SW 1271 (cell line): ENCODE measurements at places on chromosomes 1 and 21.

DNA sequence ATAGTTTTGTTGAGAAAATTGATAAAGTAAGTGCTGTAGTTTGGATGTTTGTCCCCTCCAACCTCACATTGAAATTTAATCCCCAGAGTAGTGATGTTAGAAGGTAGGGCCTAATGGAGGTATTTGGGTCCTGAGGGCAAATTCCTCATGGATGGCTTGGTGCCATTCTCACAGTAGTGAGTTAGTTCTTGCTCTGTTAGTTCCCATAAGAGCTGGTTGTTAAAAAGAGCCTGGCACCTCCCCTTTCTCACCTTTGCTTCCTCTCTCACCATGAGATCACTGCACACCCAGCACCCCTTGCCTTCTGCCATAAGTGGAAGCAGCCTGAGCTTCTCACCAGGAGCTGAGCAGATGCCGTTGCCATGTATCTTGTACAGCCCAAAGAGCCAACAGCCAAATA, 354.8 kb upstream of the NFIA start:
- no peak for DNase-seq

- DNase-seq: no peak
These were observed 19.7 kb downstream of the PBX1 start for GRCh38 chr1:164578479-164579200.

- DNase-seq: no peak
These were observed 446.0 kb upstream of the LRRC7 start for GRCh38 chr1:69121723-69122122.

GRCh38 chr1:14499312-14500040, 99.0 kb upstream of the KAZN start:
- DNase-seq: no peak

GRCh38 chr1:43137445-43138052, 34.5 kb downstream of the EBNA1BP2 start:
- no peak for DNase-seq

DNA sequence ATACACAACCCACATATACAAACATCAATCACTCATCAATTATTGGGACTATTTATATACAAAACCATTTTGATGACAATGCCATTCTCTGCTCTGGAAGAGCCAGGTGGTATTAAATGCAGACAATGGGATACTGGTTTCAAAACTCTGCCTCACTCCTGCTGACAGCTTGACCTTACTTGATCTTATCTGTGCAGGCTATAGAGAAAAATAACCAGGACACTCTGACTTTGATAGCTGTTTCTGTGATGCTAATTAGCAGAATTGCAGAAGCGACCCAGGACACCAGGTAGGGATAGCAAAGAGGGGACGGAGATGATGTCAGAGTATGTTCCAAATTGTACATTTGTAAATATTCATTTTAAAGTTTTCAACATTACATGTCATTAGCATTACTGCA, 89.5 kb downstream of the OLFM3 start:
- DNase-seq: no peak

DNA sequence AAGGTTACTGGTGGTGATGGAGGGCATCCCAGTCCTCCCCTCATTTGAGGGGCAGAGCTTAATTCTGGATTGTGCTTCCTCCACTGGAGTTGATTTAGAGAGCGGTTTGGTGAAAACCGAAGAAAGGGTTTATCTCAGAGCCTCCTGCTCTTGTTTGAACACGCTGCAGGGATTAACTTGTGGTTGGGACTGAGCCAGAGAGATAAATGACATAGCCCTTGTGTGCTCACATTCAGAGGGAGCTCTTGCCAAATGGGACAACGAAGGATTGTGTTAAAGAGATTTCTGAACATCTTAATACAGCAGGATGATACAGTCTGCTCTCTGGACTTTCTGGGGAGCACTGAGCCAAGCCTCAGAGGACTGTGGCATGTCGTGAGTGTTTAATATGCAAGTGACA, 308.2 kb downstream of the DISC1 start:
- DNase-seq: no peak

- no peak for DNase-seq
These were observed 14.3 kb upstream of the IFFO2 start for GRCh38 chr1:18970762-18971161.

GRCh38 chr1:172398193-172398592, 22.3 kb upstream of the C1orf105 start:
- DNase-seq: no peak

DNA sequence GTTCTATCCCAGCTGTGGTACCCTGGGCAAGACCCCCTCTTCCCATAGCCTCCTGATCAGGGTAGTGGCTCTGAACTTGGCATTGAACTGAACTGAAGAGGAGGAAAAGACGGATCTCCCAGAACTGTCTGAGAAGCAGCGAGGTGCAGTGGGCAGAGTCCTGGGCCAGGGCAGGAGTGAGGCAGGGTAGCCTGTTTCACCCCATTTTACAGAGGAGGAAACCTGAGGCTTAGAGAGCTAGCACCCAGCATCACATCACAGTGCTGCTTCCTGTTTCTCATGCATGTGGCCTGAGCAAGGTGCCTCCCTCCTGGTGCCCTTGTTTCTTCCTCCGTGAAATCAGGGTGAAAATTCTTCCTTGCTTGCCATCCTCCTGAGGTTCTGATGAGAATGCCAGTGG, 17.1 kb downstream of the ZNF362 start:
- DNase-seq: no peak

- no peak for DNase-seq
These were observed 20.6 kb upstream of the SLC45A3 start for GRCh38 chr1:205700865-205701401.

DNA sequence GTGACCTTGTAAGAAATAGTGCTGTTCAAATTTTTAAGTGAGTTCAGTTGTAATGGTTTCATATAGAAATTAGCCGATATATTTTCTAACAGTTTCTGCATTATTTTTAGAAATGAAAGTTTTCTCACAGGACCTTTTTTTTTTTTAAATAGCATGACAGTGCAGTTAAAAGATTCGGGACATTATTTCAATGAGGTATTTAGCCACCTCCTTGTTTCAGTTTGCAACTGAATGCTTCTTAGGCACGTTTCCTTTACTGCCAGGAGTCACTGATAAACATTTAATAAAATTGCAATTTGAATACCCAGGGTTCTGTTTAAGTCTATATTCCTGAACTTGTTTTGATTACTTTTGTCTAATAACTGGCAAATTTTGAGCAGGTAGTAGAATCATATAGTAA, 304.7 kb downstream of the TM2D1 start:
- no peak for DNase-seq

DNA sequence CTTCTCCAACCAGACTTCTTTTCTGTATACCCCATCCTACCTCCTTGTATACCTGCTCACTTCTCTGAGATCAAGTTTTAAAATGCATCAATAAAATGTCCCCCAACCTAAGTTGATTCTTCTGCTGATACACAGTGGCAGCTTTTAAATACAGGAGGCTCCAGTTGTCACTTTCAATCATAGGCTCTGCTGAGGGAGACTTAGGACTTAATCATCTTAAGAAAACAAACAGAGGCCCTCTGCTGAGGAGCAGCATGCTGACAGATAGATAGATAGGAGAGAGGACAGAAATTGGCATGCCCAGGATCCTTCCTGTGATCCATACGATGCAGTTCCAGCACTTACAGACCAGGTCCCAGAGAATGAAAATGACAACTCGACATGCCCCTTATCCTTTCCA, 311.0 kb upstream of the PROX1 start:
- no peak for DNase-seq

DNA sequence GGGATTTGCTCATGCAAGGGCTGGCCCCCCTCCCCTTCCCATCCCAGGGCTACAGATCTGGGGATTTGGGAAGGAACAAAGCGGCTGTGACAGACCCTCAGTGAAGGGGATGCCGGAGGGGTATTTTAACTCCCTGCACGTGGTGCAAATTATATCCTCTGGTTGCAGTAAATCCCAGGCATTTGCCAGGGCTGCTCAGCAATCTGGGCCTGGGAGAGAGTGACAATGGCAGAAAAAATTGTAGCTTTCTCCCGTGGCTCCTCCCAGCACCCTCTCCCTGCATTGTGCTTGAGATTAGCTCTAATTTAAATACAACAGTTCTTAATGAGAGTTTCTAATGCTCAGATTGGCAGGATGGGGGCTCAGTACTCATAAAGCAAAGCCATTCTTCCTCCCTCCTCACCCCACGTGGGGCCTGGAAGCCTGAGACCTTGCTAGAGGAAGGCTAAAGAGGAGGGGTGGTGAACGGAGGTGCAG, 129.9 kb upstream of the CD34 start:
- DNase-seq: no peak

- DNase-seq: peak; percentile 41
These were observed 21.4 kb downstream of the SEC16B start for GRCh38 chr1:177948336-177948972.

GRCh38 chr1:76580206-76580605, 287.1 kb upstream of the ST6GALNAC5 start:
- no peak for DNase-seq

DNA sequence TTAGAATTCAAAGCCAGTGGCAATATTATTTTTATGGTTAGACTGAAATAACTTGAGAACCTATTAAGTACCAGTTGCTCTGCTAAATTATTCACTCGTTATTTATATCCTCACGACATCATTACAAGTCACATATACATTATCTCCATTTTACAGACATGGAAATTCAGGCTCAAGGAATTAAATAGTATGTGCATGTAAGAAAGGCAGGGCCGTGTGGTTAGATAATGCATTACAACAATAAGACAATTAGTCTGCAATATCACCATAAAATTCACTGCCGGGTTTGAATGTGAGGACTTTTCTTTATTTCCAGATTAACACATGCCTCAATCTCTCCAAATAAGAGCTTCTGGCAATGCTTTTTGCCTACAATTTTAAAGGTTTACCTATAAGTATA, 523.4 kb downstream of the PTBP2 start:
- no peak for DNase-seq

GRCh38 chr21:33299181-33299752, 25.5 kb upstream of the IFNAR1 start:
- DNase-seq: no peak

DNA sequence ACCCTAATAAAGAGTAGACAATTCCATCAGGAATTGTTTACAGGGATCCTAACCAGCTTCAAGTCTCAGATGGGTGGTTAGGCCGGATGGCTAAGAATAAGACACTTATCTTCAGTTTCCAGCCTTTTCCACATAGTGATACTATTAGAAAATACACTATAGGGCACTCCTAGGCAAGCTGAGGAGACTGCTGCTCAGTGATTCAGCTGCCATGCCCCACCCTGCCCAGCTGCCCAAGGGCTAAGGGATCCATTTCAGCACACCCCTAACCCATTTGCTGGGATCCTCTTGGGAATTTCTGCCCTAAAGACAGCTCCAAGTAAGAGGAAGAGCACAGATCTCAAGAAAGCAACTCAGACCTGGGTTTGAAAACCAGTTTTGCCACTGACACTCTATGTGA, 31.9 kb downstream of the PLPP3 start:
- no peak for DNase-seq

DNA sequence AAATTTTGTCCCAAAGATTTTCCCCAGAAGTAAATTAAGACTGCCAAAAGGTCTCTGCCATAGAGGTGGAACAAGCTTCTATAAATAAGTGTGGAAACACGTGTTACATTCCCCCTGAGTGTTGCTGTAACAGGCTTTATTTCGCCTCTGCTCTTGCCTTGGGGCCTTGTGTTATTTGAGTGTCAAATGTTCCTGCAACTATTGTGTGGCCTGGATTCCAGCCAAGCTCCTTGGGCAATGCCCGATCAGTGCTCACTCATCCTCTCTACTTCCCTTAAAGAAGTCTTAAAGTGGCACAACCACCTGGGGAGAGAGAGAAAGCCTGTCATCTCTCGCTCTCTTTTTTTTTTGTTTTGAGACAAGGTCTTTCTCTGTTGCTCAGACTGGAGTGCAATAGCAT, 156.7 kb downstream of the NR5A2 start:
- no peak for DNase-seq

DNA sequence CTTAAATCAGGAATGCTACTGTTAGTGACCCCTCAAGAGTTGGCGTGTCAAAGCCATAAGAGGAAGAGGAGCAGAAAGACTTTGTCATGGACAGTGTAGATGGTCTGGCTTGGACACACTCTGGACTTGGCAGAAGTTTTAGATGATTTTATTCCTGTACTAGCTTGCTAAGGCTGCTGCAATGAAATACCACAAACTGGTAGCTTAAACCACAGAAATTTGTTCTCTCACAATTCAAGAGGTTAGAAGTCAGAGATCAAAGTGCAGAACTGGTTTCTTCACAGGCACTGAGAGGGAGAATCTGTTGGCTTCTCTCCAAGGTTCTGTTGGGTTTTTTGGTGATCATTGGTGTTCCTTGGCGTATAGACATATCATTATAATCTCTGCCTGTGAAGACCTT, 869.8 kb upstream of the B3GALT2 start:
- DNase-seq: no peak

- no peak for DNase-seq
These were observed 10.9 kb downstream of the IER5 start for GRCh38 chr1:181099152-181100014.

GRCh38 chr1:226220473-226221189, 2.8 kb upstream of the MIXL1 start:
- DNase-seq: no peak

DNA sequence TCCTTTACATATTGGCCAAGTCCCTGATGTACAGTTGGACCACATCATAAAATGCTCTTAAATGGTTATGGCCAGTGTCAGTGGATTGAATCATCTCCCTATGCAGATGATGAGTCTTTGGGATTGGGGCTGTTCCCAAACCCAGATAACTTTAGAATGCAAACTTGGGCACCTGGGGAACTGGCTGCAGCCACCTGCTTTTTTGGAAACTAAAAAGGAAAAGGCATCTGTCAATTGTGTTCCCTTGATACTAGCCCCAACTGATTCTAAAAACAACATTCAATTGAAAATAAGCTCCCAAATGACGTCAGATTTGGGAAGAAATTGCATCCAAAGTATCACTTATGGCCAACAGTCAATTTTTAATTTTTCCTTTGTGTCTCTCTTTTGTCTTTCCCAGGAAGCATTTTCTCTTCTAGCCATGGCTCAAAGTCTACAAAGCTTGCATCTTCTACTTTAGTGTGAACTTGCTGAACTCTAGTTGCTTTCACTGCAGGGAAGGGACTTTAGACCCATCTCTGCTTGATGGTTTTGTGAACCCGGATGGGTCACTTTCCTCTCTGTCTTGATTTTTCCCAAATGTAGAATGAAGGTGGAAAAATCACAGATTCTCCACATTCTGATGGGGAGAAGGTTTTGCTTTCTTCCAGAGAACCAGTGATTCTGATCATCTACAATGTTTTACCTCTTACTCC, 402.3 kb upstream of the USP24 start:
- no peak for DNase-seq

GRCh38 chr1:42259059-42259738, 75.8 kb downstream of the FOXJ3 start:
- DNase-seq: no peak

GRCh38 chr1:41590331-41590730, 105.8 kb upstream of the EDN2 start:
- no peak for DNase-seq

GRCh38 chr1:155051777-155052398, 772 bp downstream of the ADAM15 start:
- DNase-seq: peak; percentile 10

GRCh38 chr1:27037518-27037917, 24.9 kb upstream of the TENT5B start:
- DNase-seq: no peak

GRCh38 chr1:166594646-166595045, 244.6 kb upstream of the POGK start:
- DNase-seq: no peak

- DNase-seq: peak; percentile 37
These were observed 20.8 kb downstream of the NAV1 start for GRCh38 chr1:201559679-201560162.

- DNase-seq: no peak
These were observed 162.8 kb downstream of the PRDM16 start for GRCh38 chr1:3231826-3232225.

- DNase-seq: no peak
These were observed 52.7 kb downstream of the VWA5B1 start for GRCh38 chr1:20343149-20343937.
